ENCODE measurements at places on chromosomes 2 and 18.

- no peak for DNase-seq
Observed at GRCh38 chr2:124145982-124146381, 120.9 kb downstream of the CNTNAP5 start.

GRCh38 chr2:147135376-147135775, 709.5 kb upstream of the ACVR2A start:
- no peak for DNase-seq

- DNase-seq, result no peak
Observed at GRCh38 chr2:13003500-13003899, 286.8 kb downstream of the TRIB2 start.

- no peak for DNase-seq
Observed at GRCh38 chr2:112880091-112880531, 30.9 kb upstream of the IL37 start.

DNA sequence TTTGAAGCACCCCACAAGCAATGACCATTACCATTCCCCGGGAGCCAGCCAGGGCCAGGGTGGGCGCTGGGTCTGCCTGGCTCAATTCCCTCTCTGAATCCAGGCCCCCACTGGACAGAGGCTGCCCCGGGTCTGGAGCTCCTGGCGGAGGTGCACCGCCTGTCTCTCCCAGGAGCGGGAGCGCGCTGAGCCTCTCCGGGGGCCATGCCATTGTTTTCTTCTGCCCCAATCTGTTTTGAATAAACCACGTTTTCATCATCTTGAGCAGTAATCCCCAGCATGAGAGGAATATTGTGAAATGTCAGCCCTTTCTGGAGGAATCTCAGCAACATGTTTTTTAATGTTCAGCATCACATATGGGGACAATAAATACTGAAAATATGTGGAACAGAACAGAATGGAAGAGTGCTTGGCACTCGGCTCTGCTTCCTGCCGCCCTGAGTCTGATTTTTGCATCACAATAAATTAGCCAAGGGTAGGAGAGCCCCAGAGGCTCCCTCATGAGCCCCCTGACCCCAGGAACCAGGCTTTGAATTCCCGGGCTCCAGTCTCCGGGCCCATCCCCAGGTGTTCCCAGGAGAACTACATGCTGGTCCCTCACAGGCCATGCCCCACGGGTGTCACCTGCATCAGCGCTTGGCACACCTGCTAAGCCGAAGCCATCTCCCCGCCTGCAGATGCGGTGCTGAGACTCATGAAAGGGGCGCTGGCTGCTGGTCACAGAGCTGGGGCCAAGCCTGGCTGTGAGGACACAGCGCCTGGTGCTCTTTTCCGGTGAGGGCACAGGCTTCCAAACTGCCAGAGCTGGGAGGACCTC, 88.8 kb downstream of the INHBB start:
- DNase-seq, result no peak

- no peak for DNase-seq
Observed at GRCh38 chr2:40155728-40156127, 296.2 kb downstream of the SLC8A1 start.

DNA sequence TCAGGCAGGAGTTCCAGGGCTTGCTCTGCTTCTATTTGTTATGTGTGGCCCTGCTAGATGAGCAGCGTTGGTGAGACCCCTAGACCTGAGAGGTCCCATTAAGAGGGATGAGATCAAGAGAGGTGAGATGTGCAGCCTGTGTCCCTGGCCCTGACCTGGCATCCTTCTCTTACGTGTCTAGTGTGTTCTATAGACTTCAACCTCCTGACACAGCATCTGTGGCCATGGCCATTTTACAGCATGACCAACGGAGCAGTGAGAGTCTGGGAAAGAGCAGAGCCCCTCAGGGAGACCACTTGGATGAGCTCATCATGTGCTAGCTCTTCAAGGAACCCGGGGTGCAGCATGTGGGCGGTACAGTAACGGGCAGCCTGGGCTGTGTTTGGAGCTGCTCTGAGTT, 32.7 kb upstream of the ASPRV1 start:
- no peak for DNase-seq

GRCh38 chr2:54092940-54093339, 22.5 kb upstream of the ACYP2 start:
- DNase-seq, result no peak

DNA sequence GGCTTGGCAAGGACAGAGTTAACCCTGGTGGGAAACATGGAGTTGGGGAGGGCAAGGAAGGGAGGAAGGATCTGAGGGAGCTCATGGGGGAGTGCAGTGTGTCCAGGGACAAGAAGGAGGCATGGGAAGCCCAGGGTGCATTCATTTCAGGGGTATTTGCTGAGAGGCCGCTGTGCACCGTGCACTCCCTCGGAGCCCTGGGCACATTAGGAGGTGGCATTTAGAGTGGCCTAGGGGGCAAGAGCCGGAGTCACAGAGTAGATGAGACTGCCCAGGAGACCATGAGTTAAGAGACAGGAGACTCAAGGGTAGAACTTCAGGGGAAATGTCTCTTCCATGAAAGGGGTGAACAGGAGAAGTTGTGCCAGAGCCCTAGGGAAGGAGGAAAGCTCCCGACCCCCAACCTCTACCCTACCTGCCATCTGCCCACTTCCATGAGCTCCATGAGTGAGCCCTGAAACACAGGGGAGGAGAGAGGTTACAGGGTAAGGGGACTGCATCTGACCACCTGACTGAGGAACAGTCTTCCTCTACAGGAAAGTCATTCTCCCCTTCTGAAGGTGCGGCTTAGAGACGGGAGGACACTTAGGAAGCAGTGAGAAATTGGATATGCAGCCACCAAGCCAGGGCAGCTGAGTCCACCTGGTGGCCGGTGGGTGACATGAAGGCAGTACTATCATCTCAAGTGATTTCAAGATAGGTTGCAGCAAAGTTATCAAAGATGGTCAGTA, 58.5 kb upstream of the COPS8 start:
- peak; percentile 7 for DNase-seq

DNA sequence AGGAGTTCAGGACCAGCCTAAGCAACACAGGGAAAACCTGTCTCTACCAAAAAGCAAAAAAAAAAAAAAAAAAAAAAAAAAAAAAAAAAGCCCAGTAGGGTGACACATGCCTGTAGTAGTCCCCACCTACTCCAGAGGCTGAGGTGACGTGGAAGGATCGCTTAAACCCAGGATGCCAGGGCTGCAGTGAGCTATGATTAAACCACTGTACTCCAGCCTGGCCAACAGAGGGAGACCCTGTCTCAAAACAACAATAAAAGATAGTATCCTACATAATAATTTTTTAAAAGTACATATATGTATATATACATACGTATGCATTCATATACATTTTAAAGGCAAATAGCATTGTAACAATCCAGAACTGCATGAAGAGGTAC, 51.7 kb downstream of the SOS1 start:
- DNase-seq, result peak; percentile 8
